ENCODE measurements at places on chromosomes 2 and 18.

DNA sequence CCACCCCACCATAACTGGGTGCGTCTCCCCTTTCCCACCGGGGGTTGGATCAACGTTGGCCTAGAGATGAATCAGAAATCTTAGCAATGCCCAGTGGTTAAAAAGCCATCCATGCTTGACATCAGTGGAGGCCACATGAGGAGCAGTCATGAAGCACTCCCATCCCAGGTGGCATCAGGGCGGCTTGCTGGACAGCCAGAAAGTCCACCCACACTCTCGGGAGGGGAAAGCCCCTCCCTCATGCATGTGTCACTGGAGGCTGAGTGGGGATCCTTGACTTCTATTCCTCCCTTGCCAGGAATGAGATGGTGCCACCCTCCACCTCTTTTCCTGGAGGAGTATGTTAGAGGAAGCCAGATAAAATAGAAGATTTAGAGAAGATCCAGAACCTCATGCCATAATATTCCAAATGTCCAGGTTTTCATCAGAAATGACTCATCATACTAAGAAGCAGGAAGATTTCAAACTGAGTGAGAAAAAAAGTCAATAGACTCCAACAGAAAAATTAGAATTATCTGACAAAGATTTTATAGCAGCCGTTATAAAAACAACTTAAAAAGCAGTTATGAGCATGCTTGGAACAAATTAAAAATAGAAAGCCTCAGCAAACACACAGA, 507.1 kb upstream of the ID2 start:
- DNase-seq = no peak

GRCh38 chr18:45793264-45793965, 32.1 kb upstream of the SIGLEC15 start:
- peak; percentile 70 for DNase-seq

- peak; percentile 35 for DNase-seq
These were observed 99.1 kb downstream of the ALPK2 start for GRCh38 chr18:58529714-58530354.

GRCh38 chr2:230583581-230583980, 129.1 kb upstream of the CAB39 start:
- no peak for DNase-seq

GRCh38 chr2:200466425-200467418, 43.1 kb downstream of the KCTD18 start:
- DNase-seq = peak; percentile 57

- no peak for DNase-seq
These were observed 253.7 kb downstream of the HNMT start for GRCh38 chr2:138217975-138218374.

GRCh38 chr2:233380132-233380895, 26.0 kb downstream of the DGKD start:
- no peak for DNase-seq

DNA sequence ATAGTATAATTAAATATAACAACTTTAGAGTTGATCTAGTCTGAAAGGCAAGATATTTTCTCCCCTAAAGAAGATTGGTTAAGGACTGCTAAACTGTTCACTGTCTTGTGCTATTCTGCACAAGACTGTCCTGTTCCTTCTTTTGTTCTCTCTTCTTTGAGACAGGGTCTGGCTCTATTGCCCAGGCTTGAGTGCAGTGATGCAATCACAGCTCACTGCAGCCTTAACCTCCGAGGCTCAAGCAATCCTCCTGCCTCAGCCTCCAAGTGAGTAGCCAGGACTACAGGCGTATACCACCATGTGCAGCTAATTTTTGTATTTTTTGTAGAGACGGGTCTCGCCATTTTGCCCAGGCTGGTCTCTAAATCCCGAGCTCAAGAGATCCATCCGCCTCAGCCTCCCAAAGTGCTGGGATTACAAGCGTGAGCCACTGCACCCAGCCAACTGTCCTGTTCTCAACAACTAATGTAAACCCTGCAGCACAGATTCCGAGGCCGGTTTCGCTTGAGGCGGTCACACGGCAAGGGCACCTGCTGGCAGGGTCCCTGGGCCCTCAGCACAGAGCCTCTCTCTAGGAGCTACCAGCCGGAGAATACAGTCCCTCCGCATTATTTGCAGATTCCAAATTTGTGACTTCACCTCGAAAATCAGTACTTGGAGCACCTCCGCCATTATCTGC, 16.4 kb downstream of the PXDN start:
- DNase-seq = no peak

GRCh38 chr2:194383401-194383800, 1273.6 kb upstream of the SLC39A10 start:
- DNase-seq = no peak

DNA sequence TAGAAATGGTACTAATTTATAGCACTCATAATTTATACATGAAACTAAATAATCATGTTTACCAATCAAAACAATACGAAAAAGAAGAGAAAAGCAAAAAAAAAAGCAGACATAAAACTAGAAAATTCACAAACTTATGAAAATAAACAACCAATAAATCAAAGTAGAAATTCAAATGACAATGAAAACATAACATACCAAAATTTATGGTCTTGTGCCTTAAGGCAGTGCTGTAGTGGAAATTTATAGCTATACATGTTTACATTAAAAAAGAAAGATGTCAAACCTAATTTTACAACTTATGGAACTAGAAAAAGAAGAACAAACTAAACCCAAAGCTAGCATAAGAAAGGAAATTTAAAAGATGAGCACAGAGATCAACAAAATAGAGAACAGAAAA, 16.1 kb upstream of the SPR start:
- DNase-seq = no peak

GRCh38 chr18:44922968-44923367, 242.3 kb downstream of the SETBP1 start:
- DNase-seq = no peak

DNA sequence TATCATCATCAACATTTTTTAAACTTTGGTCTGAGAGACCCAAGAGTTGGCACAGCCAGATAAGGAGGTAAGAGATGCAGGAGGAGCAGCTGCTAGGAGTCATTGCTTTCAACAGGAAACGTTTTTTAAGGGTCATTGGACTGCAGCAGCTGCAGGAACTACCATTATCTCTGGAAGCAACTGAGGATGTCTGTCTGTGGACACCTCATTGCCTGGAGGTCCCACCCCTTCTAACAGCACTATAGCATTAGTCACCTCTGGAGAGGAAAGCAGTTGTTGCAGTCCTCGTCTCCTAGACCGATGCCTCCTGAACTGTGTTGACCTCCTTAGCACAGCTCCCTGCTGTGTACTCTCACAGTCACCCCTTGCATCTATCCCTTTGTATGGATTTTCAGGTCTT, 21.5 kb upstream of the FSHR start:
- no peak for DNase-seq

DNA sequence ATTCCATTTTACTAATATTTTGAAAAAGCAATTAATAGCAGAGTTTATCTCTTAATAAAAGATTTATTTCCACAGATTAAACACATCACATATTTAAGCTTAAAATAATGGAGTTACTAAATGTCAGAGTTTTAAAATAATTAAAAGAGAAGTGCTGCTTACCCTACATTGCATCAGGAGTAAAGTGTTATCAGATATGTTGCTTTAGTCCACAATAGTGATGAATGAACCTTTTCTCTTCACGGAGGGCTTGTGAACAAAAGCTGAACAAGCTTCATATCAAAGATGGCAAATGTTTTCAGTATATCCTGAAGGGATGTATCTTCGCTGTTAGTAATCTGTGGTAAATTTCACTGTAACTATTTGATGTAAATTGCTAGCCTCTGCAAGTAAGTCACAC, 69.4 kb upstream of the TTC27 start:
- no peak for DNase-seq

DNA sequence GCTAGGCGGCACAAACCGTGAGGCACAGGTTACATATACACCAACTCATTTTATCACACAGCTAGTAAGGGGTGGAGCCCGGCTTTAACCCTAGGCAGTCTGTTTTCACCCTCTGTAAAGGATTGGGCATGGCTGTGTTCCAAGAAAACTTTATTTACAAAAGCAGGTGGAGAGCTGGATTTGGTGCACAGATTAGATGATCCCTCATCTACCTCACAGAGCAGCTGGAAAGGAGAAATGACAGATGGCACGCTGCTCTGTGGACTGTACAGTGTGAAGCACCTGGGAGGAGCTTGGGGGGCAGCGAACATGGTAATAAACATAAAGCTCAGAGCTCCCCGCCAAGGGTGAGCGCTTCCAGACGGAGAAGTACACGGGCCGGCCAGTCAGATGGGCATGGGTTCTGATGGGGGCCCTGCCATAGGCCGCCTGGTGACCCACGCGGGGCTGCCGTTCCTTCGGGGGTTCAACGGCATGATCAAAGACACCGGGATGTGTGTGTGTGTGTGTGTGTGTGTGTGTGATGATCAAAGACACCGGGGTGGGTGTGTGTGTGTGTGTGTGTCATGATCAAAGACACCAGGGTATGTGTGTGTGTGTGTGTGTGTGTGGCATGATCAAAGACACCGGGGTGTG, 862 bp upstream of the TMEM177 start:
- DNase-seq = no peak

DNA sequence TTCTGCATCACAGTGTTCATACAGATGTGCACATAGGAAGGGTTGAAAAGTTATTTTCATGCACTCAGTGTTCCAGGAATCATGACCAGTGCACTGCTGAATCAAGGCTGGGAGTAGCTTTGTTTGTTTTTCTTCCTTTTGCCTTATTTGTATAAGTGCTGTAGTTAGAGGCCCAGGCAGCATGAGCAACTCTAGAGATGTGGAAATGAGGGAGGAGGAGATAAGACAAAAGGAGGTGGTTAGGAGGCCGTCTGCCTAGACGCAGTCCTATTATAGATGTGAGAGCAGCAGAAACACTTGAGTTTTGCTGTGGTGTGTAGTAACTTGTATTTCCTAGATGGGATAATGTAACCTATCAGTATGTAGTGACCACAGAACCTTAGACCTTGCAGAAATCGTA, 264.3 kb upstream of the RASGRP3 start:
- no peak for DNase-seq

- DNase-seq = no peak
These were observed 365.4 kb downstream of the ADCYAP1 start for GRCh38 chr18:1270081-1270480.

DNA sequence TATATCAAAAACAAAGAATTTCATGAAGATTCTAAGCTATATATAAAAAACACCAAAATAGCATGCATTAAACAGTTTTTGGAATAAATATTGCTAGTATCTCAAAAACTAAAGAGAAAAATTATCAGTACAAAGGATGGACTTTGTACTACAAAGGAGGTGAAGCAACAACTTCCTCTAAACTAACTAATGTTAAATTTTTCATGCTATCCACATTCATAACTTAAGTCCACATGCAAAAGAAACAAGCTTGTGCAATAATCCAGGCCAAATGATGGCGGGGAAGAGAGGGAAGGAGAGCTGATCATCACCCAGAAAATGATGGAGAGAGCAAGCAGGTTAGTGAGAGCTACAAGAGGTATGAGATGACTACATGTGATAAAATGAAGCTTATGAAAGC, 70.1 kb downstream of the KIDINS220 start:
- no peak for DNase-seq

GRCh38 chr2:157359628-157360027, 34.0 kb upstream of the ERMN start:
- DNase-seq = peak; percentile 59

DNA sequence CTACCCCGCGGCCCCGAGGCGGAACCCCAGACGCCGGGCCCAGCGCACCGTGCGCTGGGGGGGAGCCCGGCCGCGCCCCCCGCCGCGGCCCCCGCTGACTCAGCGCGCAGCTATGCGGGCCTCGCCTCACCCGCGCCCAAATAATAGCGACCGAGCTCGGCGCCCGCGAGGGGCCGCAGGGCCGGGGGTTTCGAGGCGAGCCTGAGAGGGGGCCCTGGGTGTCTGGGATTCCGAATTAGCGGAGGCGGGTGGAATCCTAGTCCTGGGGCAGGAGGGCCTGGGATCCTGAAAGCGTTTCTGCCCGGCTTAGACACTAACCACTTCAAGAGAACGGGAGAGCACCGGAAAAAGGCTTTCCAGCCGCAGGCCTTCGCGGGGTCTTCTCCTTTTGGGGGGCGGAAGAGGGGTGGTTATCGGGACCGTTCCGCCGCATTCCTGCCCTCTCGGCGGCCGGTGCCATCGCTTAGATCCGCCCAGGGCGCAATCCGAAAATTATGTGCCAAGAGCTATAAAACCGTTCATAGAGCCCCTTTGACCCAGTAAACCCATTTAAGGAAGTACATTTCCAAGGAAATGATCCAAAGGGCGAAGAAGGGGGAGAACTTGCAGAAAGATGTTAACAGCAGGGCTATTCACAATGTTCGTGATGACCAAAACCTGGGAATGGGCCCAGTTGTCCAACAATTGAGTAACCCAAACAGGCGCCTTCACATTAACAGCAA, 681 bp upstream of the ROCK2 start:
- peak; percentile 61 for DNase-seq

- DNase-seq = no peak
These were observed 26.0 kb upstream of the CSRNP3 start for GRCh38 chr2:165443511-165443910.

DNA sequence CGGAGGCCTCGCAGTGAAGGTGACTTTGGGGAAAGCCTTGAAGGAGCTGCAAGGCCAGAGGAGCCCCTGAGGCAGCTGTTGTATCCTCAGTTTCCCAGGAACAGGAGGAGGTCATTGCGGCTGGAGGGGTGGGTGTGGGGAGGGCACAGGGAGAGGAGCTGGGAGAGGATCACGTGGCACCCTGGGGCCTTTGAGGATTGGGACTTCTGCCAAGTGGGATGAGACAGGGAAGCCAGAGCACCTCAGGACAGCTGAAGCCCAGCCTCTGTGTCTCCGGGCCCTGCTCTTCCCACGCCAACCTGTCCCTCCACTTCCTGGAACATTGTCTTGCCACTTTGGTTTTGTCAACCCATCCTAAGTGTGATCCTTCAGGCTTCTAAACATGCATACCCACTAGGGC, 19.4 kb upstream of the RRM2 start:
- no peak for DNase-seq

- DNase-seq = peak; percentile 61
These were observed 68.9 kb upstream of the THOC1 start for GRCh38 chr18:336713-337112.

GRCh38 chr18:34942975-34943374, 98.2 kb upstream of the MAPRE2 start:
- DNase-seq = no peak

GRCh38 chr2:19358242-19359020, at the start of gene OSR1:
OSR1 (minus strand) TSS chr2:19358623; CDS start chr2:19353805, 4,818 bp downstream.
- no peak for DNase-seq

DNA sequence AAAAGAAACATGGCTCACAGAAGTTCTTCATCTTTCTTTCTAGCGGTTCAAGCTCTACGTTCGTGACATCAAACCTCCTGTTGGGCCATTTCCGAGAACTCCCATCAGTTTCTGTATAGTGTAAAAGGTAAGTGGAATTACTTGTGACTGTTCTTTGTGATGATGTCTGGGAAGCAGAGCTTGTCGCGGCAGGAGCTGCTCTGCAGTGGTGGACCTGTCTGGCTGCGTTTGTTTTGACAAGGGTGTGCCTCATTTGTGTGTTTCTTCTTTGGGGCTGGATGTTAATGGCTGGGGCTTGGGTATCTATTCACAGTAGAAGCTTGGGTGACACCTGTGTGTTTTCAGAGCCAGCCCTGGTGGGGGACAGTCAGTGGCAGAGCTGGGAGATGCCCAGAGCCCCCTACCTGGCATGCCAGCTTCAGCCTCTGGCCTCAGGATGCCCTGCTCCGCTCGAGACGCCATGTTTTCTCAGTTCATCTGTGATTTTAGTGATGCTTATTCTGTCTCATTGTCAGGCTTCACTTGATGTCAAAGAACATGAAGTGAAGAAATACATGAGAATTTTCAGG, 59.6 kb downstream of the LDLRAD4 start:
- no peak for DNase-seq
